ENCODE measurements at places on chromosomes 6 and 20.

DNA sequence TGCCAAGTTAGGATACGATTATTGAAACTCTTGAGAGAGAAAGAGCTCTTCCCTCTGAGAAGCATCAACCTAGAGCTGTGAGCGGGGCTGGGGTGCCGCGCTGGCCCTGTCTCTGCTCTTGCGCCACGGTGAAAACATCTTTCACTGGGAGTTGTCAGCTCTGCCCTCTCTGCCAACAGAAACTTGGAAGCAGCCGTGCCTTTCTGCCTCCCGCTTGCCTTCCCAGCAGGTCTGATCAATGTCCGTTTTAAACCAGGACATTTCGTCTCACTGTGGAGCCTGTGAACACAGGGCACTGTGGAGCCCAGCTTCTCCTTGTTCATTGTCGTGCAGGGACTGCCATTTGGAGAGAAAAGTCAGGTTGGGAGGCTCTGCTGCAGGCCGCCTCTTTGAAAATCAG, 249.2 kb upstream of the PMEPA1 start:
- DNase-seq: no peak

GRCh38 chr6:29986179-29986781, 43.9 kb downstream of the HLA-A start:
- DNase-seq: no peak

- DNase-seq: no peak
These were observed 311.9 kb upstream of the SULF2 start for GRCh38 chr20:48096957-48097890.

DNA sequence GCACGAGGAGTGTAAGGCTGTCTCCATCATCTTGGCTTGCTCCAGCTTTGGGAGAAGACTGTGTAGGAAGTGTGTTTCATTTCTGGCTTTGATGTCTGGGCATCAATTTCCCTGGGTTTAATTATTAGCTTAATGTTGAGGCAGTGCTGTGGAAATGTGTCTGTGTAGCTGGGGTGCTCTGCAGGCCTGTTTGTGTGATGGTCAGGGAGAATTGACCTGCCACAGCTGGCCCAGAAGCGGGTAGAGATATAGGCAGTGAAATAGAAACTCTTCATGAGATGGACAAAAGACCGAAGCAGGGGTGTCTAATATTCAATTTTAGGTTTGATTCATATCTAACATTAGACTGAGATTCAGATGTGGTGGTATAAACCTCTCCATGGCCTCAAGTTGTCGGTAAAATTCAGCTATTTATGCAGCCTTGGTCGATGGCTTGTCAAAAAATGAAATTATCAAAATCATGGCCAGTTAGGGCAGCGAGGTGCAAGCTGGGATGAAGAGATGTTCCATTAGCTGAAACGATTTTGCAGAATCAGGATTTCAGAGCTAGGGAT, 95.3 kb upstream of the SNX9 start:
- no peak for DNase-seq

- DNase-seq: peak; percentile 5
These were observed 31.6 kb upstream of the LAMA4 start for GRCh38 chr6:112286010-112286409.

DNA sequence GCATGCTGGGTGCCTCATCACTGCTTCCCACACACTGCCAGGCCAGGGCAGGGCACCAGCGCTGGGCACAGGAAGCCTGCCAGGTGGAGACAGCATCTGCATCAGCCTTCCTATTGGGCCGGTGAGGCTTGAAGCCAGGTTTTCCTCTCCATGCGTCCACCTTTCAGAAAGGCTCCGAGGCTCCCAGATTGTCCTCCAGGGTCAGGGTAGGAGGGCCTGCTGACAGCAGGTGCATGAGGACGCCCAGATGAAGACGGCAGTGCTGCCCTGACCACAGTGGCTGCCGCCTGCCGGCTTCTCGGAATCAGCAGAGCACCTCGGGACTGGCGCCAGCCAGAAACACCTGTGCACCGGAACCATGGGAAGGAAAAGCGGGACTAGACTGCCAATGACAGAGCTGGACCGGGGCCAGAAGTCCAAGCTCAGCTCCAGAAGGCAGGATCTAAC, 170.5 kb upstream of the CST7 start:
- no peak for DNase-seq
